Stimulated activated CD4-positive, alpha-beta T cell treated with anti-CD3 and anti-CD28 coated beads, Interleukin-15, amount 100 ng/mL, for 1 hour (primary cell): ENCODE measurements at places on chromosomes 5 and 9.

GRCh38 chr9:127875306-127875966 lies 2.0 kb downstream of the AK1 start:
- DNase-seq: no peak

- DNase-seq: no peak
Observed at GRCh38 chr5:177472460-177473442, 683 bp downstream of the DBN1 start.

- DNase-seq: no peak
Observed at GRCh38 chr9:68498816-68499215, 41.9 kb downstream of the TMEM252 start.

- DNase-seq: no peak
Observed at GRCh38 chr5:29131285-29131684, 2062.2 kb upstream of the CDH6 start.

- no peak for DNase-seq
Observed at GRCh38 chr5:109328626-109329025, 81.1 kb downstream of the PJA2 start.

DNA sequence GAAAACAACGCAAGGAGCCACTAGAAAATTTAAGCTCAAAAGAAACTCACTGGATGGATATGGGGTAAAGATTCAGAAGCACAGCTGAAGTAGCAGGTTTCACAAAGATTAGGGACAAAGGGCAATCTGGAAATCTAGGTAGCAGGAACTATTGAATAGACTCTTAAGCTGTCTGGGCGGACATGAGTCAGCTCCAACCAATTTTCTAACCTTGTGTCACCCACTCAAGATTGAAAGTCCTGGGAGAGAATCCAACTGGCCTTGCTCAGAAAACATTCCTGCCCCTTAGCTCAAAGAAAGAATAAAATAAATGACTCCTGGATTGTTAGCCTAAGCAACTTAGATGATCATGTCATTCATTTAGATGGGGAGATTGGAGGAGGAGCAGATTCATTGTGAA lies 69.2 kb downstream of the STK32A start:
- DNase-seq: no peak

DNA sequence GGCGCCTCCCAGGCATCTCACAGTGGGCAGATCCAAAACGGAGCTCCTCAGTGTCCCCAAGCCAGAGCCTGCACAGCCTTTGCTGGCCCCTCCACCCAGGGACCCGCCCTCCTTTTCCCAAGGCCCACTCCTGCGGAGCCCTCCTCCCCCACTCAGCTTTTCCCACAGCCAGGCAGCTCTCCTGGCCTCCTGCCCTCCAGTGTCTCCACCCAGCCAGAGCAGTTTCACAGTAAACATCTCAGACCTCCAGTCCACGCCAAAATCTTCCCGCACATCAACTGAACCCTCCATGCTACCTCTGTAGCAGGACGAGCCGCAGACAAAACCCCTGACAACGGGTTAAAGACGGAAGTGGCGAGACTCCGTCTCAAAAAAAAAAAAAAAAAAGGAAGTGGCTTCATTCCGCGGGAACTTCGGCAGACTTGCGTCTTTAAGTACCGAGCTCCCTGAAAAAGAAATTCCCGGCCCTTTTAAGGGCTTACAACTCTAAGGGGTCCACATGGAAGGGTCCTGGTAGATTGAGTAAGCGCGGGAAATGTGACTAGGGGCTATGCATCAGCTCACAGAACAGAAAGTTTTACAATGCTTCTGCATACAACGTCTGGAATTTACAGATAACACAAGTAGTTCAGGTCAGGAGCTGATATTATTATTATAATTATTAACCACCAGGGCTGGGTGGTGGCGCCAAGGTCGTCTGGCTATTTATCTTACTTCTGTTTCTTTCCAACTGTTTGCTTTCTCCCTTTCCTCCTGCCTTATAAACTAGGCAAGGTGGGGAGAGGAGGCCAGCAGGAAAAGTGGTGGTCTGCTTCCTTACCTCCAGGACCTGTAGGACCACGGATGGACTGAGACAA lies 11.4 kb upstream of the GRIN1 start:
- DNase-seq: no peak

DNA sequence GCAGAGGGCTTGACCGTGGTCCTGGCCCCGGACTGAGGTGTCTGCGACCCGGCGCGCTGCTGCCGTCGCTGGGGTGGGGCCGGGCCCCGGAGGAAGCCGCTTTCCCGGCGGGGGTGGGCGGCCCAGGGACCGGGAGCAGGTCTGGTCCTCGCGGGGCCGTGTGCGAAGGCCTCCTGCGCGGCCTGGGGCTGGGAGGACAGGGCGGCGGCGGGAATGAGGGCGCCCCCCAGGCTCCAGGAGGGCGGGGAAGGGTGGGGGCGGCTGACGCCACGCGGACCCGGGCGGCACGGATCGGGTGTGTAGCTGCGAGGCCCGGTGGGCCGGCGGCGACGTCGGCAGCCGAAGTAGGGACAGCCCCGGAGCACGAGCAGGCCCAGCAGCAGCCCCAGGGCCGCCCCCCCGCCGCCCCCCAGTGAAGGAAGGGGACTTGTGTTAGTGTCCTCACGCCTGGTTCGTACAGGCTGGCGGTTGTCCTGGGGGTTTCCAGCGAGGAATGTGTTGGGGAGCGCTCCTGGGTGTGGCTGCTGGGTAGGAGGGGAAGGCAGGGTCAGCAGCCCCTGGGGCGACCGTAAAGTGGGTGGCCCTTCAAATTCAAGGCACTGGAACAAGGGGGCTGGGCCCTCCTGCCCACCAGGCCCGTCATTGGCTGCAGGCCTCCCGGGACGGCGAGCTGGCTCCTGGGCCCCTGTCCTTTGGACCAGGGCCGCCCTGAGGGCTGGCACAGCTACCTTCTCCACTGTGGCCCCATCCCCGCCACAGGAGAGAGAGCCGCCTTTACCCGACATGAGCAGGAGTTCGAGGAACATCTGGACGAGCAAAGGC lies 597 bp upstream of the TMEM250 start:
- no peak for DNase-seq

- DNase-seq: no peak
Observed at GRCh38 chr5:152477536-152477935, 72.5 kb upstream of the NMUR2 start.
